ENCODE measurements at places on chromosomes 1 and 21.

DNA sequence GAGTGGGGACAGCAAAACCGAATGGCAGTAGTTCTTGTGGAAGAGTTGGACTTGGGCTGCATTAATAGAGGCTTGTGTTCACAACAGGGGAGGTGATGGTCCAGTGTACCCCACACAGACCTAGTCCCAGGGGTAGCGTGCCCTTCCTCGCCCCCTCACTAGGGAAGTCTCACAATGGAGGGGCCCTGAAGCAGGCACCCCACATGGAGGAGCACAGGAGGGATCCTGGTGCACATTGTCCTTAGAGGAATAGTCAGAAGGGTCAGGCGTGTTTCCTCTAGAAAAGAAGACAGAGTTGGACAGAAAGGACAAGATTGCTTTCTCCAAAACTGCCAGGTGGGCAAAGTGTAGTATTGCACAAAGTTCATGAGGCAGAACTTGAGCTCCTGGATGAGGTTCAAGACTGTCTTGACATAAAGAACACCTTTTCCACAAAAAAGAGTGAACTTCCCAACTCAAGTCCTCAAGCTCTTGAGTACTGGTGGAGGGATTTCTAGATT, 23.3 kb downstream of the ETNK2 start:
- no peak for DNase-seq

GRCh38 chr1:173020138-173020750, 30.5 kb downstream of the TNFSF18 start:
- no peak for DNase-seq

GRCh38 chr1:56200442-56200841, 378.9 kb downstream of the PLPP3 start:
- DNase-seq, result no peak

DNA sequence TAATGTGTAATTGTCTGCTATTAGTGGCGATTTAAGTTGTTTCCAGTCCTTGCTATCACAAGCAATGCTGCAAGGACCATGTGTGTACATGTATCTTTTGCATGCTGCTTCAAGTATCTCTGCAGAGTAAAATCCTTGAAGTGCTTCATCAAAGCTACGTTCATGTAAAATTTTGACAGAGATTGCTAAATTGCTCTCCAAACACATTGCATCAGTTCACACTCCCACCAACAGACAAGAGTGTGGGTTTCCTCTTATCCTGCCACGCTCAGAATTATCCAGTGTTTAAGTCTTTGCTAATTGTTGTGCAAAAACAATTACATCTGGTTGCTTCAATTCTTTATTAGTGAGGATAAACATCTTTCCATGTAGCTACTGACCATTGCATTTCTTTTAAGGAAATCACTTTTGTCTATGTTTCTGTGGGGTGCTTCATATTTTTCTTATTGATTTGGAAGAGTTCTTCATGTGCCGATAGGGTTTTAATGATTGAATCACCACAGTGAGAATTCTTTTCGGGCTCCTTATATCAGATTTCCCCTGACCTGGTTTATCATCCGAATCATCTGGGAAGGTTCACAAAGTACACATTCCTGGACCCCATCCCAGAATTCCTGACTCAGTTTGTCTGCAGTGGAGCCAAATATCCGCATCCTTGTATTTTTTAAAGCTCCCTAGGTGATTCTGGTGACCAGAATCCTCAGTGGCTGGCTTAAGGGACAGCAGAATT, 56.3 kb upstream of the GALNT2 start:
- no peak for DNase-seq

- DNase-seq, result no peak
Measured at GRCh38 chr1:218866507-218866906, 307.2 kb upstream of the LYPLAL1 start.

- no peak for DNase-seq
Measured at GRCh38 chr1:150909585-150910180, 16.5 kb upstream of the SETDB1 start.

GRCh38 chr1:5329068-5329739, 663.0 kb downstream of the NPHP4 start:
- DNase-seq, result no peak

DNA sequence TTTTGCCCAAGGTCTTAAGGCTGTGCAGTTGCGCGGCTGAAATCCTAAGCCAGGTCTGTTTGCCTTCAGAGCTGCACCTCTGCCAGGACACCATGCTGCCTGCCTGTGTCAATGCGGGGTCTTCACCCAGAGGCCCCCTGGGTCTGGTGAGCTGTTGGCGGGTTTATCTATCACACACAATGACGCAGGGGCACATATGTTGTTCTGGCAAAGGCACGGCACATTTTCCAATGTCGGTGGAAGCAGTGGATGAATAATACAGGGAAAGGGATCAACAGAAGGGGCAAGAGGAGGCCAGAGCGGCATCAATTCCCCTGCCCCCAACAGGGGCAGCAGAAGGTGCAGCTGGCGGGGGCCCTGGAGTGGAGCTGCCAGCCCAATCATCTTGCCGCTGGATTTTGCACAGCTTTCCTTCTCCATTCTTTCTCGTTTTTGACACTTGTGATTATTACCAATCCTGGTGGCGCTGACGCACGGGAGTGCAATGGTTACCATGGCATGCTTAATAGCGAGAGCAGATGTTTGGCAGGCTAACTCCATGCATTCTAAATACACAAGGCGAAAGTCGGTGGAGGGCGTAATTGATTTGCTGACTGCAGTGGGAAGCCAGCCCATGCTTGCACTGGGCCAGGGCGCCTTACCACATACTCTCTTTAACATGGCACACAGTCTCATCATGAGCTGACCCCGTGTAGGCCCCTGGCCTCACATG, 45.8 kb upstream of the CYP2J2 start:
- no peak for DNase-seq

GRCh38 chr21:41957991-41958766, 4.4 kb upstream of the C2CD2 start:
- no peak for DNase-seq

- peak; percentile 31 for DNase-seq
Measured at GRCh38 chr1:65067491-65068201, 80.4 kb upstream of the AK4 start.

DNA sequence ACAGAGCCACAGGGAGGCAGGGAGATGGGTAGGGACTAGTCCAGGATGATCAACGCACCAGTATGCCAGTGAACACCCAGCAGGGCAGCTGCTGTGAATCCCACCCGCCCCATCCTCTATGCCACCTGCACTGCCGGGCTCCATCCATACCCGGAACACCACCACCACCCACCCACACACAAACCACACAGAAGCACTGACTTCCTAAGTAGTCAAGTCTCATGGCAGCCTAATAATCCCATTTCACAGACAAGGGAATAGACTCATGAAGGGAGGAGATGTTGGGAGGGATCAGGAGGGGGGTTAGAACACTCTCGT, 6.3 kb downstream of the DRAXIN start:
- DNase-seq, result no peak

GRCh38 chr1:22670352-22670975, 17.4 kb downstream of the C1QB start:
- no peak for DNase-seq

GRCh38 chr1:221217029-221217428, 337.8 kb downstream of the HLX start:
- no peak for DNase-seq

GRCh38 chr1:2115702-2116341, 65.6 kb downstream of the PRKCZ start:
- no peak for DNase-seq

- no peak for DNase-seq
Measured at GRCh38 chr1:16968372-16968771, 12.0 kb downstream of the MFAP2 start.

GRCh38 chr1:5220421-5220820, 566.0 kb downstream of the AJAP1 start:
- DNase-seq, result no peak
